Activated T-helper 9 cell treated with anti-CD3 and anti-CD28 coated beads, Interleukin-2, amount 50 U/mL, for 16 hours (primary cell): ENCODE measurements at places on chromosomes 6 and 20.
A peak's percentile ranks its signal among the peaks of the same experiment; 100 is the strongest.

- DNase-seq = no peak
Measured at GRCh38 chr20:58749098-58749769, 56.6 kb downstream of the NPEPL1 start.

GRCh38 chr20:63114006-63114692 lies 101.8 kb downstream of the YTHDF1 start:
- no peak for DNase-seq

DNA sequence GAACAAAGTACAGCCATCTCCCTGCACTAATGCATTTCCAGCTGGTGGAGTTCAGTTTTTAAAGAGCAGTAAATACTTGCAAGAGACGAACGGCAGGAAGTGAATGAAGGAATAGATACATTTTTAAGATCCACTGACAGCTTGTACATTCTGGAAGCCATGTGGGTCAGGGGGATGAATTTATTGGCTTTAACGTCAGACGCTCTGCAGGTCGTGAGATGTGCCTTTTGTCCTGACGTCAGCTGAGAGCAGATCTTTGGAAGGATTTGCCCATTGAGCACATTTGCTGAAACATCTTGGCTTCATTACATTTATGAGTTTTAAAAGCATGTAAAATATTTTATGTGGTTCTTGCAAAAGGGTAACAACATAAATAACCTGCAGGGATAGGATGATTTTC lies 29.5 kb upstream of the SALL4 start:
- no peak for DNase-seq

- no peak for DNase-seq
Measured at GRCh38 chr6:32214126-32214525, 9.7 kb downstream of the NOTCH4 start.

DNA sequence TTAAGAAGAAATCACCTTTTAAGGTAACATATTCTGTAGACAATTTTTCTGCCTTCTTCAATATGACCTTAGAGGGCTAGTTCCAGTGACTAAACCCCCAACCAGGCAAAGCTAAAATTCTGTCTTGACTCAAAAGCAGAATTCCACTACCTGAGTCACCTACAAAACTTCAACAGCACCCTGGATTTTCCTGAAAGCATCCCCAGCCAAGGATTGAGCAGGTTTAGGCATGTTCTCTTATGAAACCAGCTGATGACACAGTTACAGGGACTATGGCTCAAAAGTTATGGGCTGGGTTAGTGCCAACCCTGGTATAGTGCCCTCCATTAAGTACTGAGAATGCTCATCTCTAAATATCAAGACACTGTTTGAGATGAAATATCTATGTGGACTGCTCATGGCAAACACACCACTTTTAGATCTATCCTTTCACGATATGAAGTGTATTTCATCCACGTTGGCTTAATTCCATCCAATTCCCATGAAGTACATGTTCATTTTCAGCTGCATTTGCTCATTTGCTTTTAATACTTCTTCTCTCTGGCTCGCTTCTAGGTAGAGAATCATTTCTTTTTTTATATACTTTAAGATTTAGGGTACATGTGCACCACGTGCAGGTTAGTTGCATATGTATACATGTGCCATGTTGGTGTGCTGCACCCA lies 53.6 kb upstream of the TNFAIP3 start:
- no peak for DNase-seq

GRCh38 chr6:161917645-161918044 lies 643.8 kb upstream of the AGPAT4 start:
- no peak for DNase-seq

- DNase-seq = no peak
Measured at GRCh38 chr6:16635810-16636602, 125.3 kb downstream of the ATXN1 start.

- DNase-seq = peak; percentile 31
Measured at GRCh38 chr6:142871910-142872331, 73.1 kb downstream of the HIVEP2 start.

DNA sequence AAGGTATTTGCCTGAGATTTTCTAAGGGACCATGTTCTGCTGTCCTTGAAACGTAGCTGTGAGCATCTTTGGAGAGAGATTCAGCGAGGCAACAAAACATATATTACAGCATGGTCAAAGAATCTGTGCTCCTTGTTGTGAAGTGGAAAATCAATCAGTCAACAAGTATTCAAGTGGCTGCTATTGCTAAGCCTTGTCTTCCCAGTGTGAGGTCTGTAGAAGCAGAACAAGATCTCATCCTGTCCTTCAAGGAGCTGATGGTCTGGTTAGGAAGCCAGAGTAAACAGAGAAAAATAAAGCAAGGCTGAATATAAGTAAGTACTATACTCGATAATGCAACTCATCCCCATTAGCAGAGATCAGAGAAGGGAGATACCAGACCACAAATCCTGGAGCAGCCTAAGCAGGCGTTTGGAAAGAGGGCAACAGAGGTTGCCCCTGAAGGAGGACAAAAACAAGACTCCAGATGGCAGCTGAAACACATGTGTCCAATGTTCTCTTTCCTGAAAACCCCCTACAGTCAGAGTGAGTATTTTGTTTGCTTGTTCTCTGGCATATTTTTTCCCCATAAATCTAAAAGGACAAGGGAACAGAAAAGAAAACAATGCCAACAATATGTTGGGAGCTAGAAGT lies 392.0 kb downstream of the SYNE1 start:
- no peak for DNase-seq

GRCh38 chr20:41029150-41029901 lies 704 bp downstream of the TOP1 start:
- DNase-seq = peak; percentile 13

- no peak for DNase-seq
Measured at GRCh38 chr20:61627791-61628415, 375.8 kb downstream of the CDH4 start.

GRCh38 chr6:83108378-83108777 lies 40.9 kb downstream of the DOP1A start:
- no peak for DNase-seq

DNA sequence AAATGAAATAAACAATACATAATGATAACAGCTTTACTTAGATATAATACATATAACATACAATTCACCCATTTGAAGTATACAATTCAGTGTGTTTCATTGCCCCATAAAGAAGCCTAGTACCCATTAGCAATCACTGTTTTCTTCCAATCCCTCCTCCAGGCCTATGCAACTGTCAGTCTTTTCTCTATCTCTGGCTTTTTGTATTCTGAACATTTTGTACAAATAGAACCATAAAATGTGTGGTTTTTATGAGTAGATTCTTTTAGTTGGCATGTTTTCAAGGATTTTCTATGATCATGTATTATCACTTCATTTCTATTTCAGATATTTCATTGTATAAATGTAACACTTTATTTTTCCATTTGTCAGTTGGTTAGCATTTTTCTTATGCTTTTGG lies 54.6 kb upstream of the MYO6 start:
- DNase-seq = no peak

DNA sequence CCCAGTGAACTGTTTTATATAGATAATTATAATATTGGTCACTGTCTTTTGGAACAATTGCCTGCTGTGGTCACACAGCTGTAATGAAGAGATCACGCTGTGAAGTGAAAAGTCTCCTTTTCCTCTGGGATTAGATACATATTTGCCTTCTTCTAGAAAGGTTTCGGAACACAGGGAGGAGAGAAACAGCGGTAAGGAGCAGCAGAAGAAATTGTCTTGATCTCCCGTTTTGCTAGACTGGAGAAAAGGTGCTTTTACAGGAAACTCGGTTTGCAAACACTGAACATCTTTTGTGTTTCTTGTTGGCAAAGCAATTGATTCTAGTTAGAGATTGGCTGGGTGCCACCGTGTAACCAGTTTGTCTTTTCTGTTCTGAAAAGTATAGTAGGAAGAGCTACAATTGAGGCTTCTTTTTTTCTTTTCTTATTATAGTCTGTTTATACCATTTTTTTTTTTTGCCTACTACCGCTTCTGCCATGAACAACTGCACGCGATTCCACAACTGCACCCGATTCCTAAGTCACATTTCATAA lies 404.1 kb upstream of the ID4 start:
- no peak for DNase-seq

- DNase-seq = no peak
Measured at GRCh38 chr6:79570129-79571029, 33.1 kb upstream of the LCA5 start.

DNA sequence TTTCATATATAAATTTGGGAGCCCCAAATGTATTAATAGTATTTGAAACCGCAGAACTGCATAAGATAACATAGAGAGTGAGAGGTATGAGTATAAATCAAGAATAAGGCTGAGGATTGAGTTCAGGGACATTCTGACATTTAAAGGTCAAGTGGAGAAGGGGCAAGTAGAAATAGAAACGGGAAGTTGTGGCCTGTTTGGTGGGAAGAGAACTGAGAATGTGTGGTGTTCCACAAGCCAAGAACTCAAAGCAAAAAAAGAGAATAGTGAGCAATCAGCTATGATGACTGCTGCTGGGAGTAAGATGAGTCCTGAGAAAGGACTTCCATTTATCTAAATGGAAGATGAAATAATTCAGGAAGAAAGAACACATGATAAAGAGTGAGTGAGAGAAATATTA lies 418.4 kb downstream of the CD109 start:
- DNase-seq = no peak

- peak; percentile 48 for DNase-seq
Measured at GRCh38 chr6:142692942-142693341, 252.0 kb downstream of the HIVEP2 start.

- DNase-seq = no peak
Measured at GRCh38 chr6:9540534-9541126, 874.2 kb downstream of the TFAP2A start.

DNA sequence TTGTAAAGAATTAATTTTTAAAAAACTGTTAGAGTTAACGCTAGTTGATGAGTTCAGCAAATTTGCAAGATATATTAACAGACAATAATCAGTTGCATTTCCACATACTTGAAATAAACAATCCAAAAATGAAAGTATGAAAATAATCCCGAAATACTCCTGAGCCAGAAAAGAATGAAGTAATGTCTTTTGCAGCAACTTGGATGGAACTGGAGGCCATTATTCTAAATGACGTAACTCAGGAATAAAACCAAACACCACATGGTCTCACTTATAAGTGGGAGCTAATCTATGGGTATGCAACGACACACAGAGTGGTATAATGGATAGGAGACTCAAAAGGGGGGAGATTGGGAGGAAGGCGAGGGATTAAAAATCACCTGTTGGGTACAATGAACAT lies 872.9 kb upstream of the GJE1 start:
- no peak for DNase-seq

DNA sequence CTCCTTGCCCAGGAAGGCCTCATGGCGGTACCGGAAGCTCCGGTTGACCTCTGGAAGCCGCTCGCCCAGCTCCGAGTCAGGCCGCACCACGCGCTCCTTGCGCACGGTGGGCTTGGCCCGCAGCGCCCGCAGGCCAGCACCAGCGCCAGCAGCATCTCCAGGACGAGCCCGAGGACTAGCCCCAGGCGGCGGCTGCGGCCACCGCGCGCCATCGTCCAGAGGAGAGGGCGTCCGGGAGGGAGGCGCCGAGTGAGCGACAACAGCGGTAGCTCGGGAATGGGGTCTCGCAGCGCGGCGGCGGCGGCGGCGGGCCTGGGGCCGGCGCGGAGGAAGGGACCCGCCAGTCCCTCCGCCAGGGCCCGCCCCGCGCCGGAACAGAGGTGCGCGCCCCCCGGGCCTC lies 27.6 kb upstream of the CGA start:
- DNase-seq = no peak

- DNase-seq = no peak
Measured at GRCh38 chr6:24396824-24397223, 5.9 kb upstream of the MRS2 start.
